ENCODE measurements at places on chromosomes 6 and 20.

- no peak for DNase-seq
These were observed 68.2 kb downstream of the KHDC1L start for GRCh38 chr6:73156793-73157767.

GRCh38 chr20:16444057-16444777 is 129.0 kb downstream of the KIF16B start:
- DNase-seq, result no peak

- no peak for DNase-seq
These were observed 15.0 kb upstream of the TFAP2A start for GRCh38 chr6:10429638-10430427.

DNA sequence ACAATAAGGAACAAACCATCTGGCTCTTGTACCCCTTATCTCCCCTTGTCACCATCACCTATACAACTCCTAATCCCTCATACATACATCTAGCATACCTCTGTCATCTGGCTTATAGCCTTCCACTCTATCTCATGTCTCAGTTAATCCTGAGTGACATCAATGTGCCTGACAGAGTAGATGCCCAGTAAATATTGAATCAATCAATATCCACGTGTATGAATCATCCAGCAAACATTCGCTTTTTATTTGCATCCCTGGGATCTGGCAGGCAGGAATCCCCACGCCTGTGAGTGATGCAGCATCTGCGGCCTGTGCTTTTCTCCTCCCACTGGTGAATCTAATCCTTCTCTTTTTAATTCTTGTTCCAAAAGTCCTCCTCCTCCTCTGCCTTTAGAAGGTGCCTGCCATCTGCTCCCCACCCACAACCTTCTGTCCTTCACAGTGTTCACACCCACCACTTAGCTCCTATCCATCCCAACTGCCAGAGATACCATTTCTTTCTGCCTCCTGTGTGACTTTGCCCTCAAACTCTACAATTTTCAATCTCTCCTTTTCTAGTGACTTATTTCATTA is 37.6 kb downstream of the ZNF391 start:
- no peak for DNase-seq

GRCh38 chr6:149108038-149108748 is 209.3 kb upstream of the TAB2 start:
- no peak for DNase-seq

- no peak for DNase-seq
These were observed 39.4 kb upstream of the JAG1 start for GRCh38 chr20:10713161-10713560.

DNA sequence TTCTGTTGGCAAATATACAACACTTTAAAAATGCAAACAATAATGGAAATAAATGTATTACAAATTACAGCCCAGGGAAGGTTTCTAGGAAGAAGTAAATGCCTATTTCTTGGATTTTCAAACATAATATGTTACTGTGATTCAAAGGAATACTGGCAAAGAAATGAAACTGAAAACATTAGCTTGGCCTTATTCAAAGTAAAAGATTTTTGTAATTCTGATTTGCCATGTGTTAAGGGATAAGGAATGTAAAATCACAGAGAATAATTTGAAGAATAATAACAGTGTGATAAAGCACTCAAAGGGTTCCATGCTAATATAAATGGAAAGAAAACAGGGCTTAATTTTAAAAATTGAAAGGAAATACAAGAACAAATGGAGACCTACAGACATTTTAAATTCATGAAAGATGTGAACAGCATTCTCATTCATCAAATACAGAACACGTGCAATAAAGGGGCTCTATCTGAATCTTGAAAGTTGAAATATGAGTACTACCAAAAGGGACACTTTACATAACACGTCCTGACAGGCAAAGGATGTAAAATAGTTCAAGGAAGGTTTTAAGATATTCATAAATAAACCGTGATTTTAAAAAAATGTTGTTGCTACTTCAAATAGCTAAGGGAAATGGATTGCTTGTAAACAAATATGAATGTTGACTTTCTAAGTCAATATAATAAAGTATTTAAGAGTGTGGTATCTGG is 138.1 kb downstream of the RFPL4B start:
- no peak for DNase-seq

- peak; percentile 53 for DNase-seq
These were observed 140.3 kb downstream of the NFATC2 start for GRCh38 chr20:51402201-51402600.

DNA sequence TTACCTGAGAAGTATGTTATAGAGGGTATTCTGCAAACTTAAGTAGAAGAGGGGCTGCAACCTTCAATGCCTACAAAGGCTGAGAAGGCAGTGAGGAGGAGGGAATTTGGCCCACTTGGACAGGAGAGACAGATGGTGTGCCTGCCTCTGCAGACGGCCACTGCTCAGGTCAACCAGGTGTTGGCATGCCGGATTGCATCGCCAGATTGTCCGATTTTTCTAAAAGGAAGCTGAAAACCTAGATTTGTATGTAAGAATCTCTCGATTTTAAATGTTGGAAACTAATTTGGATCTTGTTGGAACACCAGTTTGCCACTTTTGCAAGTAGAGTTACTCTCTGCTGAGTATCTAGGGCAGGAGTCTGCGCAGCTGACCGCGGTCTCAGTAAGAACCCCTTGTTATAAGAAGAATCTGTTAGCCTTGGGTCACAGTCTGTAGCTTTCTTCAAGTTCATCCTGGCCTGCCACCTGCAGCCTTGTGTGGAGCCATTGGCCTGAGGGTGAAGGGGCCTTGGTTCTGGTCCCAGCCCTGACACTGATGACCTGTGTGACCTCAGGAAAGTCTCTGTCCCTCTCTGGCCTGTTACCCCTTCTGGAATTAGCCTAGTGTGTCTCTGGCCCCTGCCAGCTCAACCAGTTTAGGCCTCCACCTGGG is 54.4 kb downstream of the TGM2 start:
- no peak for DNase-seq

- DNase-seq, result no peak
These were observed 59.8 kb downstream of the LAMP5 start for GRCh38 chr20:9574181-9574580.

- DNase-seq, result no peak
These were observed 709.8 kb downstream of the EPM2A start for GRCh38 chr6:145025488-145025887.

DNA sequence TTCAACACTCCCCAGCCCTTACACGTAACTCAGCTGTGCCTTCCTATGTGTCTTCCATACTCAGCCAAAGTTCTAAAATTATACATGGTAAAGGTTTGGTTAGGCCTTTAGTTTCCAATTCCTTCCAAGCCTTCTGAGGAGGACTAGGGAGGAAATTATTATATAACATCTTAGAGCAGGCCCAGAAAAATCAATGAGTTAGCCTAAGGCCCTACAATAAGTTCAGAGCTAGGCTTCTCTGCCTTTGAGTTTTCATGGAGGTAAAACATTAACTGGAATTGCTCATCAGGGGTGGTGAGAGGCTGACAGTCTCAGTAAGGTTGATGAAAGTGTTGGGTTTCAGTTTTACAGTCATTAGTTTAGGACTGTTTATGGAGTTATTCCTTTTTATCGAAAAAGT is 286.0 kb downstream of the ADGB start:
- no peak for DNase-seq

- DNase-seq, result no peak
These were observed 15.0 kb upstream of the ABHD16B start for GRCh38 chr20:63846128-63846771.

DNA sequence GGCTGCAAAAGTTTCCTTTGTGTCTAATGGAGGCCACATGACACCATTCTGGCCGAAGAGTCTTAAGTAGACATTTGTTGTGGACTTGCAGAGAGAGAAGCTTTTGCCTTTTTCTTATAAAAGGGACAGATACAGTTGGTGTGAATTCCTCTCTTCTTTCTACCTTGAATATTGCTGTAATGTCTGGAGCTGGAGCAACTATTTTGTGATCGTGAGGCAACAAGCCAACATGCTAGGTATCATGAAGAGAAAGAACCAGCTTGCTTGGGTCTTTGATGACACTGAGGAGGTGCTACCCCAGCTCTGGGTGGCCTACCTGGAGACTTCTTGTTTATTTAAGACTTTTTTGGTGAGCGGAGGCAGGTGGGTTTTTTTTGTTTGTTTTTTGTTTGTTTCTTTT is 16.3 kb upstream of the SYNJ2 start:
- DNase-seq, result no peak

GRCh38 chr6:31821301-31822035 is 6.1 kb upstream of the HSPA1B start:
- no peak for DNase-seq

GRCh38 chr20:37426978-37427377 is 81.0 kb downstream of the SRC start:
- DNase-seq, result no peak

- no peak for DNase-seq
These were observed 17.2 kb downstream of the SNX14 start for GRCh38 chr6:85576476-85576875.

DNA sequence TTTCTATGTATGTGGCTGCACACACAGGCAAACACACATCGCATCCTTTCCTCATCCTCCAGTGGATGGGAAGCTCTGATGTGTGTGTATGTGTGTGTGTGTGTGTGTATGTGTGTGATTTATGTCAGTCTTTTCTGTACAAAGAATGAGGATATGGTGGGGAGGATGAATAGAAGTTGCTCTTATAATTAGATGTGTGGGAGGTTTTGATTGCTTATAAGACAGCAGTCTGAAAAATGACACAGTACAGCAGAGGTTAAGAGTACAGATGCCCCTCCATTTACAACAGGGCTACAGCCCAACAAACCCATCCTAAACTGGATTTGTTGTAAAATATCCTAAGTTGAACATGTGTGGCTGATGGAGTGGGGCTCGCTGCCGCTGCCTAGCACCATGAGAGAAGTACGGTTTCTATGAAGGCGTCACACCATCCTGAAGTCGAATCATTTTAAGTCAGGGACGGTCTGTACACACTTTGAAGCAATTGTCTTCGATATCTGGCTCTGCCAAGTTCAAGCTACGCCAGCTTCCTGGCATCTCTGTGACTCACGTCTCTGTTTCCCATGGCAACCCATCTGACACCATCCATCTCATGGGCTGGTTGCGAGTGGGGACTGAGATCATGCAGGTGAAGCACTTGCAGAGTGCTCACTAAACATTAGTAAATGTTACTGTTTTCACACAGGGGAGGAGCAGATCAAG is 252.6 kb downstream of the MYLK4 start:
- DNase-seq, result no peak

DNA sequence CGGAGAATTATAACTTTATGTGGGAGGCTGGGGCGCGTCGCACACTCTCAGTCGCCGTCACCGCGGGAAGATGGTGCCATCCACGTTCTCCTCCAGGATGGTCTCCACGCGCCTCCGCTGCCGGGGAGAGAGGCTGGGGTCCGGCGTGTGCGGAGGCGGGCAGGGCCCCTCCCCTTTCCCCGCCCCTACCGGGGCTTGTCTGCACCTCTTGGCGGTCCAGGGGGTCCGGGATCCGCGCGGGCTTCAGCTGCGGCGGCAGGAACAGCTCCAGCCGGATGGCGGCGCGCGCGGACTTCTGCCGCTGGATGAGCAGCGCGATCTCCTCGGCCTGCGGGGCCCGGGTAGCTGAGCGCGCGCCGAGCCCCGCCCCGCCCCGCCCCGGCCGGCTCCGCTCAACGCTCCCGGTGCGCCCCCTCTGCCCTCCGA is 807 bp downstream of the LKAAEAR1 start:
- DNase-seq, result peak; percentile 53

DNA sequence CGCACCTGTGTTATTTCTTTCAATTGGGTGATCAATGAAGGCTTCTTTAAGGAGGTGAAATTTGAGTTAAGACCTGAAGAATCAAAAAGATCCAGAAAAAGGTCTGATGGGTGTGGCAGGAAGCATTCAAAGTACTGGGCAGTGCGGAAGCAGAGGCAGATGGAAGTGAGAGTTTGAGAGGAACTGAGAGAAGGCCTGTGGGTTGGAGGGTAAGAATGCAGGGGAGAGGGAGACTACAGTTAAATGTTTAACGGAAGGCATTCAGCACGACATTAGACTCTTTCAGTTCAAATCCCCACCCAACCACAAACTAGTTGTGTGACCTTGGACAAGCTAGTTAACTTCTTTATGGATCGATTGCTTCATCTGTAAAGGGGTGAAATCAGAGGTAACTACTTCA is 50.5 kb upstream of the GCM1 start:
- DNase-seq, result no peak

- no peak for DNase-seq
These were observed 48.9 kb downstream of the RNASET2 start for GRCh38 chr6:166907373-166907841.

DNA sequence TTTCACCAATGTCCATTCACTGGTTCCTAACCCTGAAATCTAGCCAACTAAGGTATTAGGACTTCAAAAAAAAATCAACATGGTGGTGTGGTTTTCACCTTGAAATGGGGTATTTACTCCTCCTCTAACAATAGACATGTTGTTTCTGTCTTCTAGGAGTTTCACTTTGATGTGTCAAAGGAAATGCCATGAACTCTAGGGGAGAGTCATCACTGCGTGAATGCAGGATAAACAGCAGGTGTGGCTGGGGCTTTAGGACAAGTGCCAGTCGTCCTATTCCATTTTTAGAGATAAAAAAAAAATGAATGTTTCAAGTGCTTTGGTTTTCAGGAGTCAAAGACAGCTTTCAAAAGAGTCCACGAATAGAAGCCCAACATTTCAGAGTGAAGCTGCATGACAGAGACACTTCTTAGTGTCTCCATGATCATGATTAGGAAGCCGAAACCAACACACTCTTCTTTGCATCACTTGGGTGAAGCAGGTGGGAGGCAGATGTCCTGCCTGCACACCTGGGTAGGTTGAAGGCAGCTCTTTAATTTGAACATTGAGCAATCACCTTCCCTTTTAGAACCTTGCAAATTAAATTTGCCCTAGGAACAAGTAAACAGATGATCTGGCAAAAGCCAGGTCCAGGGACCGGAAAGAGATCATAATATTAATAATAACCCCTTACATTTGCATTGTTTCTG is 328.5 kb upstream of the PRDM1 start:
- no peak for DNase-seq

- no peak for DNase-seq
These were observed 24.1 kb upstream of the GTF3C6 start for GRCh38 chr6:110934381-110934898.

- DNase-seq, result no peak
These were observed 89.8 kb downstream of the SCAF8 start for GRCh38 chr6:154822947-154823558.

DNA sequence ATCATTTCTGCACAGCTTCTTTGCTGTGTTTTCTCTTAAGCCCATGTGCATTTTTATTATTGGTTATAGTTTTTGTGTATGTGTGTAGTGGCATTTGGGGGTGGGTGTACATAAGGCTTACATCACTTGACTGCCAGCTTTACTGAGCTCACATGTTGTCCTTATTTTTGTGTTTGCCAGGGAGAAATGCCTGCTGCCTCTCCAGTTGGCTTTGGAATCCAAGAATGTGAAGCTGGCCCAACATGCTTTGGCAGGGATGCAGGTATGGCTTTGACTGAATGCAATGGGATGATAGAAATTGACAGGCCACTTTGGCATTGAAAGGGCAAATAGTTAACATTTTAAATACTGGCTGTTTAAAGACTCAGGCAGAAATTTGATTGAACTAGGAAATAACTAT is 11.4 kb downstream of the PBOV1 start:
- no peak for DNase-seq

- no peak for DNase-seq
These were observed 179.9 kb upstream of the DTNBP1 start for GRCh38 chr6:15842727-15843117.

GRCh38 chr6:115570331-115570730 is 490.4 kb downstream of the FRK start:
- DNase-seq, result no peak

GRCh38 chr20:19807191-19807945 is 49.3 kb downstream of the RIN2 start:
- no peak for DNase-seq
